ENCODE measurements at places on chromosomes 2 and 18.

GRCh38 chr2:69615969-69616368, 27.6 kb downstream of the AAK1 start:
- no peak for DNase-seq

DNA sequence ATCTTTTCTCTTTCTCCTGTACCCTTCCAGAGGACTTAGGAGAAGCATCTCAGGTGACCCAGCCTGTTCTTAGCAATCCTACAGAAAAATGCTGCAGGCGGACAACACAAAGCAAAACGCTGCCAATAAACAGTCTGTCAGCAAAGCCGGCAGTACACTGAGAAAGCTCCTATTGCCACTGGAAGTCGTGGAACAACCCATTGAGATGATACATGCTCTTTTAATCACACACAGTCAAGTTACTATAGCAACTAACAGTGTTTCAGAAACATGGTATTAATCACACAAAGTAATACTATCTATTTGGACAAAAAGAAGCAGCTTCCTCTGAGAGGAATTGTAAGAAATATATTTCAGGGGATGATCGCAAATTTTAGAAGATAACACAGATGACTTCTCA, 10.5 kb downstream of the CTLA4 start:
- DNase-seq: no peak

GRCh38 chr2:60976256-60976850, 41.2 kb upstream of the PEX13 start:
- DNase-seq: no peak

DNA sequence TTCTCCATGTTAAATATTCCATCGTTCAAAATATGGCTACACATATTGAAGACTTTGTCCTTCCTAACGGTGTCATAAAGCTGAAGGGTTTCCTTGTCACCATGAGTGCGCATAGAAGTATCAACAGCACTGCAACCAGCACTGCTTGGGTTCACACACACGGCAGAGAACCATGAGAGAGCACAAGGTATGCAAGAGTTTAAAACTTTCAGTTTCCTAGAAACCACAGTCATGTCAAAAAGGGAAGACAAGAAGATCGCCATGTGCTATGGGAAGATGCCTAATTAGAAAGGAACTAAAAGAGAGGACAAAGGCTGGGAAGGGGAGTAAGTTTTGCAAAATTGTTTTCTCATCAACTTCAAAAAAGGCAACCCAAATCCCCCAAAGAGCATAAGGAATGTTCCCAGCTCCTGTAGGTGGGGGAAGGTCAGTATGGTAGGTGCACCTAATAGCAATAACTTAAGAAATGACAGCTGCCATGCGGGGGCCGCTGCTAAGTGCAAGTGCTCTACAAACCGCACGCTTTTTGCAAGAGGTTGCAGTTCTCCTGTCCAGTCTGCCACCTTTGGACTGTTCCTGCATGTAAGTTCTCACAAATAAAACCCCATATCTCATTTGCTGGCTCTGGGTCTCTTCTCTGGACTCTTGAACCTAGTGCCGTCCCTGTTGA, 136.8 kb downstream of the TMEM163 start:
- no peak for DNase-seq

GRCh38 chr2:145930318-145930717, 1410.4 kb upstream of the ZEB2 start:
- DNase-seq: no peak

GRCh38 chr2:121185571-121186074, 99.4 kb downstream of the TFCP2L1 start:
- no peak for DNase-seq

DNA sequence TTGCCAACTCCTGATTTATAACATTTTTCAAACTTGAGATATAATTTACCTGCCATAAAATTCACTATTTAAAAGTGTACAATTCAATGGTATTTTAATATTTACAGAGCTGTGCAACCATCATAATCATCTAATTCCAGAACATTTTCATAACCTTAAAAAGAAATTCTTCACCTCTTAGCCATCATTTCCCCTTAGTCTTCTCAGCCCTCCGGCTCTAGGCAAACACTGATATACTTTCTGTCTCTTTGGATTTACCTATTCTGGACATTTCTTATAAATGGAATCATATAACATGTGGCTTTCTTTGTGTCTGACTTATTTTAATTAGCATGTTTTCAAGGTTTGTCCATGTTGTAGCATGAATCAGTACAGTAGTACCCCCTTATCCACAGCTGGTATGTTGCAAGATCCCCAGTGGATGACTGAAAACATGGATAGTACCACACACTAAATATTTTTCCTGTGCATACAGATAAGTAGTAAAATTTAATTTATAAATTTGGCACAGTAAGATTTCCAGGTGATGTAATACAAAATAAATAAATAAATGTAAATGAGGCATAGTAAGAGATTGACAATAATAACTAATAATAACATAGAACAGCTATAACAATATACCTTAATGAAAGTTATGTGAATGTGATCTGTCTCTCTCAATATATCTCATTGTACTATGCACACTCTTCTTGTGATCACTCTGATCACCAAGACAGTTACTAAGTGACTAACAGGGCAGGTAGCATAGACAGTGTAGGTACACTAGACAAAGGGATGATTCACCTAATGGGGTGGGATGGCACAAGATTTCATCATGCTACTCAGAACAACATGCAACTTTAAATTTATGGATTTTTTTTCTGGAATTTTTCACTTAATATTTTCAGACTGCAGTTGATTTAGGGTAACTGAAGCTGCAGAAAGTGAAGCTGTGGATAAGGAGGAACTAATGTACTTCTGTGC, 73.1 kb downstream of the RAB3GAP1 start:
- DNase-seq: no peak

- no peak for DNase-seq
Measured at GRCh38 chr18:67135981-67136380, 380.5 kb downstream of the DSEL start.

DNA sequence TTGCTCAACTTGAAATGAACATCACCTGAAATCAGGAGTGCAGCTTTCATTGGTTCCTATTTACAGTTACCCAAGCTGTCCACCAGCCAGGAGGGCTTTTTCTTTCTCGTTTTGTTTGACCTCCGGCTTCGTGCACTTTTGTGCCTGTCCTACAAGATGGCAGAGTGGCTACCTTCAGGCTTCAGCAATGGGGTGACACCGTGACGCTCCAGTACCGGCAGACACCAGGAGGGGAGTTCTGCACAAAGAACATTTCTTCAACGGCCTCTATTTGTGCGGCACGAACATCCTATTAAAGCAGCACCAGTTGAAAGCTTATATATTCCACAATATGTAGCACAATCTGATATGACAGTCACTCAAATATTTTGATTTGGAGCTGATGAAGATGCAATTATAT, 18.3 kb downstream of the RNASEH1 start:
- DNase-seq: no peak

DNA sequence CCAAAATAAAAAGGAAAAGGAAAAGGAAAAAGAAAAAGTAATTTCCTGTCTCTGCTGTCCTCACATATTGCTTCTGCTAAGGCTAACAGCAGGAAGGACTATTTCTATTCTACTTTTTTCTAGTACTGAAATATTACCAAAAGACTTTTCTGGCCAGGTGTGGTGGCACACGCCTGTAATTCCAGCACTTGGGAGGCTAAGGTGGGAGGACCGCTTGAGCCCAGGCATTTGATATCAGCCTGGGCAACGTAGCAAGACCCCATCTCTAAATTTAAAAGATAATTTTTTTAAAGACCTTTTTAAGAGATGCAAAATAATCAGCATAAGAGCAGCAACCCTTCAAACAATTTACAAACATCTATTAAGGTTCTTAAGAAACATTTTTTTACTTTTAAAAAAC, 31.2 kb downstream of the FASTKD1 start:
- DNase-seq: no peak

DNA sequence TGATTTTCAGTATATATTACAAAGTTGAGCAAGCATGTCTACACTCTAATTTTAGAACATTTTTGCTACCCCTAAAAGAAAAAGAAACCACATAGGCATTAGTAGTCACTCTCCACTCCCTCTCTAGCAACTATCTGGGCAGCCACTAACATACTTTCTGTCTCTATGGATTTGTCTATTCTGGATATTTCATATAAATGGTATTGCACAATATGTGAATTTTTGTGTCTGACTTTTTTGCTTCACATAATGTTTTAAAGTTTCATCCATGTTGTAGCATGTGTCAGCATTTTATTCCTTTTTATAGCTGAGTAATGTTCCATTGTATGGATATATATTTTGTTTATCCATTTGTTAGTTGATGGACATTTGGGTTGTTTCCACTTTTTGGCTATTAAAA, 232.5 kb upstream of the CTAGE1 start:
- no peak for DNase-seq

- DNase-seq: peak; percentile 73
Measured at GRCh38 chr18:903701-904100, 970 bp upstream of the ADCYAP1 start.

DNA sequence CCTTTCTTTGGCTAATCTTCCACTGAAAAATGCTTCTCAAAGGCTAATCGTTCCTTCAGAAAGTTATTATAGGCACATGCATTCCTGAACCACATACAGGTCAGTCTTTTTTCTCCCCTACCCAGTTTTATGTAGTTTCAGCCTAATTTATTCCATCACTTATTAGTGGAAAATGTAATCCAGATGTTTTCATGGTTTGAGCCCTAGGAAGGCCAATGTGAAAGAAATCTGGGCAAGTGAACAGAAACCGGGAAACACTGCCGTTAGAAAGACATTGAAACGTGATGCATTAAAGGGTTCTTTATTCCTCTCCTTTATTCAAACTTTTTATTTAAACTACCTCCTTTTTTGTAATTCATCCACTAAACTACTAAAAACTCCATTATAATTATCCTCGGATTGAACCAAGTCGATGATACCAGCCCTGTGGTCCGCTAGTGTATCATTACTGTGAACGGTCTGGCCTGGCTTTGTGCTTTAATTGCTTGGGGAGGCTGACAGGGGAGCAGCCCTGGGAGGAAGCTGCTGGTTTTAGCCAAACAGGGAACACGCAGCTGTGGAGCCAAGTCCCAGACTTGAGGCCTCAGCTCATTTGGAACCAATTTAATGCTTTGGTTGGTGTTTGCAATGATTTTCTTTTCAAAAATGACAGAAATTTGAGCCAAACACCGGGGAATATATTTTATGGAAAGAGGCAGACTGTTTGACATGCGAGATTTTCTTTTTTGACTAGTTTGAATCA, 149.2 kb downstream of the ARHGAP28 start:
- DNase-seq: no peak

GRCh38 chr2:157058161-157058560, 199.3 kb upstream of the GALNT5 start:
- DNase-seq: no peak

DNA sequence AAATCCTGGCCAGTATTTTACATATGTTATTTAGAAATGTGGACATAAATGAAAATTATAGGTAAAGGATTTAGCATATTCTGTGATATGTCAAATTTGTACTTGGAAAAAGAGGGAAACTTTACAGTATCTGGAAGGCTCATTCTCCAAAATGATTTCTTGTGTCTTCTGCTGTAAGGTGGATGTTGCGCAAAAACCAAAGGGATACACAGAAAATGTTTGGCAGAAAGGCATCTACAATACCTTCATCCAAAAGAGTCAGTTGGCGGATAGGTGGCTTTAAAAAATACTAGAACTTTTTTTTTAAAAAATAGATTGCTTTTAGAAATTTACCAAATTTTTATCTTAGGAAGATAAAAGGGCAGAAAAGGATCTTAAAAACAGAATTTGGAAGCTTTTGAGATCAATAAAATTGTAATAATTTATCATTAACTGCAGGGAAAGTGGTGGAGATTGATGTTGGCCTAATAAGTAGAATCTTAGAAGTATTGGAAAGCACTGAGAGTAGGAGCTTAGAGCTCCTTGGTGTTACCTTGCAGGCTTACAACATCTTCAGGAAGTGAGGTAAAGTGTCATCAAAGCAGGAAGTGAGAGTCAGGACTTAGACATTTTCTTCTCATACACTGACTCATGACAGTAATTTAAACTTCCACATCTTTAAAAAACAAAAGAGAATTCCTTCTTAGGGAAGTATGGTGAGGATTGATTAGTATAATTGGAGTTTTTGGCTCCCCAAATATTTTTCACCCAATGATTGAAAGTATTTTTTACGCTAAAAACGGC, 2.1 kb downstream of the NABP1 start:
- DNase-seq: peak; percentile 53

- peak; percentile 95 for DNase-seq
Measured at GRCh38 chr18:3281456-3282400, 19.8 kb downstream of the MYL12B start.

DNA sequence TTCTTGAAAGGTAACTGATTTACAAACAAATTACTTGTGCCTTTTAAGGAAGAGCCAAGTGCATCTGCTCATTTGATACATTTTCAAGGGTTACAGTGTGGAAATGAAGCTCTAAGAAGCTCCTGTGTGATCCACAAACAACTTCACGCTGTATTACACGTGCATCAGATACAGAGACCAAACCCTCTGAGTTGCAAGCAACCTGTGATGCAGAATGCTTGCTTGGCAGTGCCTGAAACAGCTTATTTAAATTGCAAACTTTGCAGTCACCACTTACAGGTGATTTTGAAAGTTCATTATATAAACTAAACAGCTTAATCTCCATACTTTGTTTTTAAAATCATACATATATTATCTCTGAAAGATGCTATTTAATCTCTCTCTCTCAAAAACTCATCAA, 50.1 kb downstream of the ZEB2 start:
- no peak for DNase-seq

GRCh38 chr2:240165034-240165433, 24.6 kb upstream of the OTOS start:
- DNase-seq: no peak

DNA sequence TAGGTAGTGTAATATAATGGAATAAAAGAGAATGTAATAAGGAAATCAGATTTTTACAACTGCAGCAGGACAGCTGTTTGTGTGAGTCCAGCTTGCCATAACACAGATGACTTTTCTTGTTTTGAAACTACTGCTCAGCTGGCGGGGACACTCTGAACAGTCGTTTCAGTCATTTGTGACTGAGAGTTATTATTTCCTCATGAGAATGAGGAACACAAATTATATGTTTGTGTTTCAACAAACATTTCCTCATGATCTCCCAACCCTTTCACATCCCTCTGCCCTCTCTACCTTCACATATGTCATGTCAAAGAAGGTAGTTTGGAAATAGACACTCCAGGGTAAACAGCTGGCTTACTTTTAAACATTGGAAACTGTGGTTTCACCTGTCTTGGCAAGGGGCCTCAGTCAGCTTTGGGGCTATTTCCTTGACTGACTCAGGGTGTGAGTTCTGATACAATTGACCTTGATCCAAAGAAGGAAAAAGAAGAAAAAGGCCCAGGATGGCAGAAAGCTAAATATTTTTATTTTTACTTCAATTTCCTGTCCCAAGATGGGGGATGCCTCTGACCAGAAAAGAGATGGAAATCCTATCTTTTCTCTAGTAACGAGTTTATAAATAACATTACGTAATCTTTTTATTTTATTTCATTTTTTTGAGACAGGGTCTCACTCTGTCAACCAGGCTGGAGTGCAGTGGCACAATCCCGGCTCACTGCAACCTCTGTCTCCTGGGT, 593 bp downstream of the SP140L start:
- DNase-seq: no peak

- DNase-seq: no peak
Measured at GRCh38 chr2:235981631-235982030, 186.6 kb downstream of the GBX2 start.

GRCh38 chr2:24830786-24831185, 37.6 kb downstream of the CENPO start:
- DNase-seq: no peak

GRCh38 chr18:36015629-36016028, 43.1 kb downstream of the RMP24 start:
- no peak for DNase-seq

- peak; percentile 29 for DNase-seq
Measured at GRCh38 chr2:143420313-143420712, 291.1 kb downstream of the ARHGAP15 start.

All from A673 (cell line).